ENCODE measurements at places on chromosomes 12 and 14. TPM values are rescaled to one million over a fixed set of nuclear protein-coding genes. Genes with fewer than 3 reads are reported as not detected.

DNA sequence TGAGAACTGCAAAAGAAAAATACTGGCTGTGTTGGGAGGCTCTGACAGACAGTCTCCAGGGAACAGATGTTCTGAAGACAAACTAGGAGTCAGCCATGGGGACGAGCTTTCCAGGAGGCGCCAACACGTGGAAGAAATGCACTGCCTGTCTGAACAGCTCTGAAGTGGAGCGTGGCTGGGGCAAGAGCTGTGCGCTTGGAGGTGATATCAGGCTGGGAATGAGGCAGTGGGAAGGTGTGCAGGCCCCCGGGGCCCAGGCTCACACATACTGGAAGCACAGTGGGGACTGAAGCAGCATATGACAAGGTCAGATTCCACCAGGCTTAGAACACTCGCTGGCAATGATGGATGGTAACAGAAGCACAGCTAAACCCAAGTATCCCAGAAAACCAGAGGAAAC lies 17.5 kb downstream of the APPL2 start:
- DNase-seq: no peak

The TSHR gene
- not detected for total RNA-seq

- DNase-seq: peak; percentile 57
Measured at GRCh38 chr14:103071544-103072251, 12.3 kb upstream of the LBHD2 start.

The PIANP gene
- total RNA-seq: 0.36 TPM

- no peak for DNase-seq
Measured at GRCh38 chr14:38882533-38882932, 220.5 kb downstream of the SEC23A start.

Measured in sigmoid colon (tissue), 7 donors.